Activated naive CD8-positive, alpha-beta T cell treated with anti-CD3 and anti-CD28 coated beads, Interleukin-2, amount 50 U/mL, for 24 hours (primary cell): ENCODE measurements at places on chromosomes 5 and 9.

- H3K27ac ChIP-seq = no peak overlapping the region
- H3K36me3 ChIP-seq = peaks cover 48% of the 10 kb centered on the region
- no peaks in the 10 kb centered on the region for H3K27me3 ChIP-seq
- no peak for DNase-seq
- peaks cover 2% of the 10 kb centered on the region for H3K4me1 ChIP-seq
Observed at GRCh38 chr5:94045839-94046782, 304.7 kb upstream of the POU5F2 start.

GRCh38 chr5:19519448-19519847 is 468.6 kb downstream of the CDH18 start:
- H3K4me1 ChIP-seq = no peaks in the 10 kb centered on the region
- H3K36me3 ChIP-seq = no peaks in the 10 kb centered on the region
- H3K27me3 ChIP-seq = no peaks in the 10 kb centered on the region
- no peak overlapping the region for H3K27ac ChIP-seq

DNA sequence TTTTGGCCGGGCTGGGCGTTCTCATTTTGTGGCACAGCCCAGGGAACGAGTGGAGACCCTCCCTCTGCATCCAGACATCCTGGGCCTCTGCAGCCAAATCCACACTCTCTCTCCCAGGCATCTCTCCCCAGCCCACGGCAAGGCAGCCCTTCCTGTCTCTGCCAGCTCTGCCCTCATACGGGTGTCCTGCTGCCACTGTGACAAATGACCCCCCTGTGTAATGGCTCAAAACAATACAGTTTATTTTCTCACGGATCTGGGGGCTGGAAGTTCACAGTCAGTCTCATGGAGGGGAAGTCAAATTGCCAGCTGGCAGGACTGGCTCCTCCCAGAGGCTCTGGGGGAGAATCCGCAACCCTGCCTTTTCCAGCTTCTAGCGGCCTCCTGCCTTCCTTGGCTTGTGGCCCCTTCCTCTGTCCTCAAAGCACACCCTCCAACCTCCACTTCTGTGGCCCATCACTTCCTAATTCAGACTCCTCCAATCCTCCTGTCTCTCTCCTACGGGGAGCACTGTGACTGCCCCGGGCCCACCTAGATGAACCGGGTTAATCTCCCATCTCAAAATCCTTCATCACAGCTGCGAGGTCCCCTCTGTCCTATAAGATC is 70.2 kb upstream of the COL5A1 start:
- H3K36me3 ChIP-seq = no peaks in the 10 kb centered on the region
- no peak for DNase-seq
- no peaks in the 10 kb centered on the region for H3K4me1 ChIP-seq
- no peak overlapping the region for H3K27ac ChIP-seq
- no peak overlapping the region for H3K4me3 ChIP-seq
- H3K27me3 ChIP-seq = no peaks in the 10 kb centered on the region

DNA sequence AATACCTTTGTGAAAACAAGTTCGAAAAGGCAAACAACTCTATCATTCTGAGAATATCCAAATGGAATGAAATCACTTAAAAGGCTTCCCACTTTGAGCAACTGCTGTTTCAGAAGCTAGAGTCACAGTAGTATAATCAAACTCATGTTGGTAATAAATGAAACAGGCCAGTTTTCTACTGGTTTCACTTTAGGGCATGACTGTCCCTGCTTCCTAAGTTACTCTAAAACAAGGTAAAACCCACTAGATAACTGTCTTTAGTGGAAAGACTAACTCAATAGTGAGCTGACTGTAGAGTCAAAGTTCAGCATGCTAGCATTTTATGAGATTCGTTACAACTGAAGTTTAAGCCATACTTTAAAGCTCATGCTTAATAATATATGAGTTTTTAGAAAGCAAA is 6.0 kb downstream of the CDC26 start:
- peaks cover 11% of the 10 kb centered on the region for H3K4me1 ChIP-seq
- no peaks in the 10 kb centered on the region for H3K27me3 ChIP-seq
- H3K27ac ChIP-seq = no peak overlapping the region
- no peak overlapping the region for H3K4me3 ChIP-seq
- peaks cover 22% of the 10 kb centered on the region for H3K36me3 ChIP-seq

GRCh38 chr5:175517824-175518450 is 39.6 kb downstream of the SFXN1 start:
- H3K4me1 ChIP-seq = peaks cover 91% of the 10 kb centered on the region
- H3K27me3 ChIP-seq = peaks cover 2% of the 10 kb centered on the region
- H3K27ac ChIP-seq = peak overlapping the region; percentile 100
- peaks cover 92% of the 10 kb centered on the region for H3K36me3 ChIP-seq
- peak overlapping the region; percentile 66 for H3K4me3 ChIP-seq

DNA sequence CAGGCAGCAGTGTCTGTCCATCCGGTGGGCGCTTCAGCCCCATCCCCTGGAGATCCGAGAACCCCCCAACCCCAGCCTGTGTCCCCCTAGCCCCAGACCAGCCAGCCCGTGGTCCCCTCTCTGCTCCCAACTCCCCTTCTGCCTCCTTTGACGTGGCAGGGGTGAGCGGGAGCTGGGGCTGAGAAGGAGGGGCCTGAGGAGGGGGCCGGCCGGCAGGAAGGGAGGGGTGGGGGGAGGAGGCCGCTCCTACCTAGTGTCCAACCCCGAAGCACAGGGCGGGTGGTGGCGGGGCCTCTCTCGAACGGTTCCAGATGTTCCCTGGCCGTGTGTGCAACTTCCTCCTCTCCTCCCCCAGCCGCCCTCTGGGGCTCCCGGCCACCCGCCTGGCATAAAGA is 31.0 kb downstream of the GOLGA2 start:
- H3K4me3 ChIP-seq = no peak overlapping the region
- peaks cover 16% of the 10 kb centered on the region for H3K4me1 ChIP-seq
- H3K27ac ChIP-seq = no peak overlapping the region
- peaks cover 15% of the 10 kb centered on the region for H3K27me3 ChIP-seq
- DNase-seq = no peak

GRCh38 chr9:107336718-107337360 is 53.8 kb downstream of the RAD23B start:
- H3K27ac ChIP-seq = no peak overlapping the region
- no peak for DNase-seq
- H3K27me3 ChIP-seq = no peaks in the 10 kb centered on the region
- no peak overlapping the region for H3K4me3 ChIP-seq
- peaks cover 6% of the 10 kb centered on the region for H3K4me1 ChIP-seq

DNA sequence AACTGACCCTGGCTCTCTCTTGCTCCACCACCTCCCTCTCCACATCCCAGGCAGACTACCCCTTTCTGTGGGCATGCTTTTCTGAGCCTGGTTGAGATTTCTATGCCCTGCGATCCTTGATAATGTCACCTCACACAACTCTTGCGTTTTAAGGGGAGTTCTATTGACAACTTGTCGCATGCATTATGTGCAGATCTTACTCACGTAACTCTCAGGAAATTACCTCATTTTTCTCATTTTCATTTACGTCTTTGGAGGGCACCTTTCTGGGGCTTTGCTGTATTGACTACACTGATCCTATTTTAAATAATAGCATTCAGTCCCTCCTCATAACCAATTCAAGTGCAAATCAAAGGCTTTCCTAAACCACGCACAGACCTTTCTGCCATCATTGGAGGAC is 140.4 kb upstream of the WWC1 start:
- no peaks in the 10 kb centered on the region for H3K36me3 ChIP-seq
- no peak for DNase-seq
- H3K27ac ChIP-seq = no peak overlapping the region
- no peaks in the 10 kb centered on the region for H3K4me1 ChIP-seq

- H3K4me3 ChIP-seq = no peak overlapping the region
- H3K36me3 ChIP-seq = no peaks in the 10 kb centered on the region
- DNase-seq = no peak
- no peak overlapping the region for H3K27ac ChIP-seq
Observed at GRCh38 chr5:15783734-15784133, 283.8 kb downstream of the FBXL7 start.

DNA sequence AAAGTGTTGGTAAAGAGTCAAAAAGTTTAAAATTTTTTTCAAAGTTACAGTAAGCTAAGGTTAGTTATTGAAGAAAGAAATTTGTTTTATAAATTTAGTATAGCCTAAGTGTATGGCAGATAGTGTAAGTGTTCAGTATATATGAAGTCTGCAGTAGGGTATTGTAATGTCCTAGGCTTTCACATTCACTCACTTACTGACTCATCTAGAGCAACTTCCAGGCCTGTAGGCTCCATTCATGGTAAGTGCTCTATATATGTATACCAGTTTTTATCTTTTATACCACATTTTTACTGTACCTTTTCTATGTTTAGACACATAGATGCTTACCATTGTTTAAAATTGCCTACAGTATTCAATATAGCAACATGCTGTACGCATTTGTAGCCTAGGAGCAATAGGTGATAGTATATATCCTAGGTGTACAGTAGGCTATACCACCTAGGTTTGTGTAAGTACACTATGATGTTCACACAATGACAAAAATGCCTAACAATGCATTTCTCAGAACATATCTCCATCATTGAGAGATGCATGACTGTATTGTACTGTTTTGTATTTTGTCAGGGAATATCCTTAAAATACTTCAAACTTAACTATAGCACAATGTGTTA is 38.5 kb downstream of the CYSTM1 start:
- H3K4me3 ChIP-seq = no peak overlapping the region
- H3K27ac ChIP-seq = no peak overlapping the region
- H3K36me3 ChIP-seq = no peaks in the 10 kb centered on the region
- H3K4me1 ChIP-seq = peaks cover 8% of the 10 kb centered on the region

DNA sequence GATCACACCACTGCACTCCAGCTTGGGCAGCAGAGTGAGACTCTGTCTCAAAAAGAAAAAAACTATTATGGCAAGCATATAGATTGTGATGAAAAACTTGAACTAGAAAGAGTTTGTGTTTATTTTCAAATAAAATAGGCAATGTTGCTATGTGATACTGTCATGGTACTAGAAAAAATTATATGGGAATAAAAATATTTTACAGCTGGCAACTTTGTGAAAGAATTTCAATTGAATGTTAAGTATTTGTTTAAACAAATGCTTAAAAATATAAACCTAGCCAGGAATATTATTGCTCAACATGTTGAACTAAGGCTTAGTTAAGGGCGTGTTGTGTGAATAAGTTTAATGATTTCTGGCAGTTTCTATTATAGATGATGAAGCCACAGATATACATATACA is 31.7 kb downstream of the HSDL2 start:
- DNase-seq = no peak
- no peaks in the 10 kb centered on the region for H3K4me1 ChIP-seq
- no peaks in the 10 kb centered on the region for H3K27me3 ChIP-seq
- no peak overlapping the region for H3K27ac ChIP-seq

DNA sequence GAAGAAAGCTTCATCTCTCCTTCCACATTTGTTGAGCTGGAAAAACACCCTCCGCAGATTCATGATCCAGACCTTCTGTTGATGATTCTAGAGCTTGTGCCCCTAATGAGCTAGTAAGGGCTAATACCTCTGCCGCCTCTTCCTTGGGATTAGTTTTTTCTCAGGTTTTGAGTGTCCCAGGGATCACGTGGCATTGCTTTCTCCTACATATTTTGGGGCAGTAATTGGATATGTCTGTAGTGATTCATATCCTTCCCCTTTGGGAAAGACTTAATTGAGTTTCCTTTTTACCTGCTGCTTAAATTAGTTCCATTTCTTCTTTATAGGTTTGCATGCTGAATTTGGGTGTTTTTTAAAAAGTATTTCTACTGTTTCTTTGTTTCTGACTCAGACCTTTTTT is 143.9 kb downstream of the GOLPH3 start:
- DNase-seq = no peak
- H3K27me3 ChIP-seq = no peaks in the 10 kb centered on the region
- no peaks in the 10 kb centered on the region for H3K36me3 ChIP-seq

GRCh38 chr5:82540301-82540700 is 262.1 kb upstream of the RPS23 start:
- H3K27me3 ChIP-seq = peaks cover 2% of the 10 kb centered on the region
- H3K27ac ChIP-seq = no peak overlapping the region
- no peak overlapping the region for H3K4me3 ChIP-seq
- DNase-seq = no peak
